ENCODE measurements at places on chromosomes 7 and 10.

GRCh38 chr10:4532467-4532866 lies 293.5 kb upstream of the AKR1E2 start:
- no peak for DNase-seq

DNA sequence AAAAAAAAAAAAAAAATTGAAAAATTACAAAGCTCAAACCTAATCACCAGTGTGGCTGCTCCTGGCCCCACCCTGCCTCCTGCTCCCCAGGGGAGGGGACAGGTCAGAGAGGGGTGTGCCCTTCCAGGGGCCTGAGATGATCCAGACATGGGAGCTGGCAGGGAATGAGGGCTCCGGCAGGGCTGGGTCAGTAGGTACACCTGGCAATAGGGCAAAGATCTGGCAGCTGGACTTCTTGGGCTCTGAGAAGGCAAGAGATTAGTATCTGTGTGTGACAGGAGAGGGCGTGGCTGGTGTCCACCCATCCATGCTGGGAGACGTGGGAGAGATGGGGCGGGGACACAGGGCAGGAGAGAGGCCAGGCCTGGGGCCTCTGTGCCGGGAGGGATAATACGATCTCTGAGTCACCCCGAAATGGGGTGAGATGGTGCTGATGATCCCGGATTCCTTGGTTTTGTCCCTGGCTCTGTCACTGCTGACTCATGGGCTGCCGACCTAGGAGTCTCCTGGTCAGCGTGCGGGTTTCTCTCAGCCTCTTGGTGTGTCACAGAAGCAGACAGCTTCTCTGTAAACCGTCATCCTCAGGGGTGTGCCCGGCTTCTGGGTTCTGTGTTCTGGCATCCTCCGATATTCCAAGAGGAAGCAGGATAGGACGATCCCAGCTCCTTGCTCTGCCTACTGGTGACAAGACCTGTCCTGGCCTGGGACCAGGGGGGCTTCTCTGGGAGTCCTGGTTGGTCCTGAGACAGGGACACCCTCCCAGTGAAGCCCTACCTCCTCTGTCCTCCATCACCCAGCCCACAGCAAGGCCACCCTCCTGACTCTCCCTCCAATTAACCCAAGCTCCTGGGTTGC lies 8.2 kb upstream of the CLDN4 start:
- DNase-seq, result no peak

DNA sequence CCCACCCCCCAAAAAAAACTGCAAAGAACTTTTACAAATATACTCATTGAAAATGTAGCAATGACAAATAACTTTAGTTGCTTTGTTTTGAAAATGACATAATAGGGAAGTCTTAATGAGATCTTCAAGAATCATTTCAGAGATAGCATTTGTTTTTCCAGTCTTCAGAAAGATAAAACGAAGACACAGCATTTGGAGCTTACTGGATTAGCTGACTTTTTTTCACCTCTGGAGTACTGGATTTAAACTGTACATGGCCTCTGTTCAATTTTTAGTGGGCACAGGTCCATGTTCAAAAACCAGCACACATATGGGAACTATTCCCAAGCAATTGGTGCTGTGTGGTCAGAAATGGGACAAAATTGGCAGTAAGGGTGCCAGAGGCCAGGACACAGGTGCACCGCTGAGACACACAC lies 3.9 kb downstream of the RAB11FIP2 start:
- no peak for DNase-seq

DNA sequence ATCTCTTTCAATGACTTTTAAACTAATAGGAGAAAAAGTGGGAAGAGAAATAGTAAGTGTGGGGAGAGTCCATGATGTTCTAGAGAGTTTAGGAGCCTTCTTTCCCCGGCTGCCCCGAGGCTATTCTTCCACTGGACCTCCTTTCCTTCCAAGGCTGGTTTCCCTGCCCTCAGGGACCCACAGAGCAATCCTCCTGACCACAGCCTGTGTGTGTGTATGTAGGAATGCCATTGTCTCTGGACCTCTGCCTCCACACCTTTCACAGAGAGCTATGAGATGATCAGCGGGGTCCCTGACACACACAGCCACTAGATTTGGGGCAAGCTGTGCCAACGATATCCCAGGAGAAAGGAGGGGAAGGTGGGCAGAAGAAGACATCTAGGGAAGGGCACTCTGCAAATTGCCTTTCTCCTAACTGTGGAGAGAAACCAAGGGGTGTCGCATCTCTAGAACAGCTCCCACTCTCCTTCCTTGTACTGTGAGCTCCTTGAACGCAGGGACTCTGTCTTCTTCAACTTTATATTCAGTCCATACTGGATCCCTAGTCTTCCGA lies 13.3 kb upstream of the CHCHD3 start:
- no peak for DNase-seq

DNA sequence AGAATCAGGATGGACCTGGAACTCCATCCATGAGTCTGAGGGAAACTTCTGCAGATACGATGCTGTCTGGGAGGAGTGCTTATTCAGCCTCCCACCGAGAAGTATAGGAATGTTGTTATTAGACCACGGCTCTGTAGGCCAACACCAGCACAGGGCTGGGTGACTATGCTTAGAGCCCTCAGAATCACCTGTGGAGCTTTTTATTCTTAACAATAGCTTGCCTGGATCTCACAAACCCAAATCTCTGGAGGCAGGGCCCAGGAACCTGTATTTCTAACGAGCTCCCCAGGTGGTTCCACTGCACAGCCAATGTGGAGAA lies 55.6 kb upstream of the ARID5B start:
- DNase-seq, result no peak

DNA sequence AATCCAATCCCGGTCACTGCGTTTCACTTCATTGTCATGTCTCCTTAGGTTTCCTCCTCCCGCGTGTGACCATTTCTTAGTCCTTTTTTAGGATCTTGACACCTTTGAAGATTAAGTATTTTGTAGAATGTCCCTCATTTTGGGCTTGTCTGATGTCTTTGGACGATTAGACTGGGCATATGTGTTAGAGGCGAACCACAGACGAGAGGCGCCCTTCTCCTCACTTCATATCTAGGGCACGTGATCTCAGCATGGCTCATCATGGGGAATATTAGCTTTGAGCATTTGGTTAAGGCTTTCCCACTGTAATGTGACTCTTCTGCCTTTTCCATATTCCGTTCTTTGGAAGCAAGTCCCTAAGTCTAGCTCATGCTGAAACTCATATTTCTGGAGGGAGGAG lies 59.0 kb downstream of the KCNH2 start:
- no peak for DNase-seq

- no peak for DNase-seq
Measured at GRCh38 chr10:32347363-32348022, 535 bp upstream of the EPC1 start.

DNA sequence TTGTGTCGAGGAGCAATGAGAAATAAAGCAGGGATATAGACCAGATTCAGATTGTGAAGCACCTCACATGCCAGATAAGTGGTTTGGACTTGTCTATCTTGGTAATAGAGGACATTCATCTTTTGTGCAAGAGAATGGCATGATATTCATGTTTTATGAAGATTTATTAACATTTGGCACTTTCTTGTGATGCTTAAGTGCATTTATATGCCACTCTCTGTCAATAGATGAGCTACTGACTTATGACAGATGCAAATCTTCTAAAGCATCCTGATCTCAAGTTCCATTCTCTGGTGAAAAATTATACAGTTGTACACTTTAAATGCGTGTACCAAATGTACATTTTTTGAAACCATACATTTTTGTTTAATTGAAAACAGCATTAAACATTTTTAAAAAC lies 415.3 kb downstream of the SORCS3 start:
- no peak for DNase-seq

GRCh38 chr10:71268247-71268691 lies 50.8 kb upstream of the SLC29A3 start:
- DNase-seq, result no peak

DNA sequence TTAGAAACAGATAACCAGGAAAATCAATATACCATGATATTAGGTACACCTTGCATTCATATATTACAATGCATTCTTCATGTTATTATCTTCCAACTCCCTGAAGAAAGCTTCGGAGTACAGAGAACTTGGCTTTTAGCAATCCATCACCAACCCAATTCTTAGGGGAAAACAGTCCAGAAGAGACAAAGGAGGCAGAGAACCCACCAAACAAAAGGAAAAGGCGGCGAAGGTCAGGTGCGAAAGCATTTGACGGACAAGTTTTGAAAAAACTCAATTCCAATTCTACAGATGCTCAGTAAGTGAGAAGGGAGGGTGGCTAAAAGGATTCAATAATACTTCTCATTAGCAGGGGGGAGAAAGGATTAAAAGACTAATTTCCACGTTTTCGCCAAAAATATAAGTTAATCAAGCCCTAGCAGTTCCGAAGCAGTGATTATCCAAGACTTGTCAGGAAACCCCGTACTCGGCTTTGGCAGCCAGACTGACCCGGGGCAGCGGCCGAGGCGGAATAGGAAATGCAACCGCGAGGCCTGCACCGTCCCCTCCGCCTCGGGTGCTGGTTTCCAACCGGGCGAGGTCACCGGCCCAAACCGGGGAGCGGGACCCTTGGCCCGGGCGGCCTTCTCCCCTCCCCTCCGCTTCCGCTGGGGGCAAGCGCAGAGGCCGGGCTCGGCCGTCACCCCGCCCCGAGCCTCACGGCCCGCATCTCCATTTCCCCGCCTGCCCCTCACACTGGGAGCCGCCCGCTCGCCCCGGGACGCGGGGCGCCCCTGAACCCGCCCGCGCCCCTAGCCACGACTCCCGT lies 747 bp downstream of the GDI2 start:
- peak; percentile 14 for DNase-seq

DNA sequence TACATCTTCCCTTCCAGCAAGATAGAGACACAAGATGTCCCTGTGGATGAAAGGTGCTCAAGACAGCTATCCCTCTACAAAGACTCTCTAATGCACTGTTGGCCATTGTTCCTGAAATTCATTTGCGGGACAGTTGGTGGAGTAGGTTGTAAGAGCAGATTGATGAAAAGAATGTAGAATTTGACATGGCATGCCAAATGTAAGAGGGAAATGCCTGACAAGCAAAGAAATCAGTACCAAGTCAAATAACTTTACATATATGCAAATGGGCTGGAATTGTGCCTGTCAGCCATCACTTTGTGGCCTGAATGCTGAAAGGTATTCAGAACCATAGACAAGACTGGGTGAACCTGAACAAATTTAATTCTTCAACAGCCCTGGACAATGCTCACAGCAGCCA lies 120.3 kb upstream of the FAM204A start:
- DNase-seq, result no peak

- DNase-seq, result no peak
Measured at GRCh38 chr10:17056781-17057428, 72.7 kb downstream of the CUBN start.

DNA sequence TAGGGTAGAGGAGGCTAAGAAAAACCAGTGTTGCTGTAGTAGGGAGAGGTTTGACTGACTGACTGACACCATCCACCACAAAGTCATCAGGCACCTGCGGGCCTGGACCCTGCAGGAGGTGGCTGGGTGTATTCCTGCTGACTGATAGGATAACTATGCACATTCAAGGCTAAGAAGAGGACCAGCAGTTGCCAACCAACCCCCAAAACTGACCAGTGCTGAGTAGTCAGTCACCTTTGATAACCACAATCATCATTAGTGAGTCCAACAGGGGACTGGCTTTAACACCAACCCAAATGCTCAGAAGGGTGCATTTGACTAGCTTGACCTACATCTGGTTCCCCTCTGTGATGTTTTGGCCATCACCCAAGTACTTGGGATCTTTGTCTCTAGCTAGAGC lies 30.5 kb downstream of the PLXNA4 start:
- no peak for DNase-seq

DNA sequence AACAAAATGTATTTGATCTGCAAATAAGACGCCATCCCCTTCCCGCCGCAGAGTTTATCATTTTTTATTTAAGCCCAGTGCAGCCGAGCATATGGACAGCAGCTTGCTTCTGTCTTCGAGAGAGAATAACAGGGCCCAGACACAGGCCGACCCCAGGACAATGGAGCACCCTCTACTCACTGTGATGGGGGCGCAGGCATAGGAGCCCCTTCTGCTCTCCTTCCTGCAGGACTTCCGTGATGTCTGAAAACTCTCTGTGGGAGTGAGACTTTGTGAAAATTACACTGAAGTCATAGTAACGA lies 134.8 kb downstream of the OAT start:
- DNase-seq, result no peak

GRCh38 chr10:16585103-16585502 lies 63.4 kb upstream of the C1QL3 start:
- no peak for DNase-seq

DNA sequence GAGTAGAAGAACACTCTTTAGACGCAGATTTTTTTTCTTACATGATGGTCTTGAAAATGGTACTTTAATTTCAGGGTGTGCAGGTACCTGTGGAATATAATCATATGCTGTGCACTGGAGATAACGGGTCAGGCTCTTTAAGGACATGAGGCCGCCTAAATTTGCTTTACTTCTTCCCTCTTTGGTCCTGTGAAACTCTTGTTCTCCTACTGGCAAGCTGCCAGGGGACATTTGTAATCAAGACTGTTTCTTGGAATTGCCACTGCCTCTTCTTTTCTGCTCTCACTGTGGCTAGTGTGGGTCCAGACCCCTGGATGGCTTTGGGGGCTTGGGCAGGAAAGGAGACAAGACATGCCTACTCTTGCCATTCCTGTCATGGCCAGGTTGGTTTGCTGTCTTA lies 146.0 kb downstream of the SND1 start:
- no peak for DNase-seq

Data from NCI-H345 (cell line).